ENCODE measurements at places on chromosomes 11 and 22.
A peak's percentile ranks its signal among the peaks of the same experiment; 100 is the strongest.

DNA sequence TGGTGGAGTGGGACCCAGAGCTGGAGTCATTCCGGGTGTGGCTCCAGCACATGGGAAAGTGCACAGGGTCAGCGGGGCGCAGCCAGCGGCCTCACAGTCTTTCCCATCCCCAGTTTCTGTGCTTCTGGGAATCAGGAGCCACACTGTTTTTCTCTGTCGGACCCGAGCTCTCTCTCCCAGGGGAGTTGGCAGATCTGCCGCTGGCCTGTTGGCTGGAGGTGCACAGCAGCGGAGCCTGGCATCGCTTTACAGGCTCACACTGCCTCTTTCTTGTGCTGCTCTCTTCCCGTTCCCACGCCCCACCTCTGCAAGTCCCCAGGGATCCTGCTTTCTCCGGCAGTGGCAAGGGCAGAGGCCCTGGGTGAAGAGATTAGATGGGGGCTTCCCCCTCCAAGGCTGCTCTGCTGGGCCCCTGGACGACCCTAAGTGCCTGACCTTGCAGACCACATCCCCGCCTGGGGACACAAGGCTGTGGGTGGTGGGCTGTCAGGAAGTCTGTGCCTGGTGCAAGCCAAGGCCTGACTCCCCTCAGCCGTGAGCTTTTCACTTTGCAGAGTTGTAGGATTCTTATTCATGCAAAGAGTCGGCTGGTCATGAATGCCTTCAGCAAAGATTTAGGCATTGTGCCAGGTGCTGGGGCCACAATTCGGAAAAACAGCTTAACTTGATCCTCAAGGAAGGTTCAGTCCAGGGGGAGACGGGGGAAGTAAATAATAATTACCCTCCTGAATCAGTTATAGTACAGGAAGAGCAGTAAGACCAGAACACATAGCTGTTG is 116.3 kb downstream of the TIMP3 start:
- DNase-seq: no peak

DNA sequence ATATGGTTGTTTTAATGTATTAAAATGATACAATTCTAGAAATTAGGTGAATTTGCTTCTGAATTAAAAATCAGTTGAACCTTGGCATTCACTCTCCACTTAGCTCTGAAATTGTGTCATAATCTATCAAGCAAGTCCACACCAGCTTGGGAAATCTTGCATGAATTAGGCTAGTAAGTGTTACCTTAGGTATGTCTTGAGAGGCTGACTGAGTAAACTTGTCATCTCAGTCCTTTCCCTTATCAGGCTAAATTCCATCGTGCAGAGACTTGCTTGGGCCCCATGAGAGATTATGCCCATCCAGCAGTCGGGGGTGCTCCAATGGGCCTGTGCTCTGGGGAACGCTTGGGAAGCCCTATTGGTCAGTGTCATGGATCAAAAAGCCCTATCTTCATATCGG is 33.9 kb upstream of the ST14 start:
- DNase-seq: no peak

DNA sequence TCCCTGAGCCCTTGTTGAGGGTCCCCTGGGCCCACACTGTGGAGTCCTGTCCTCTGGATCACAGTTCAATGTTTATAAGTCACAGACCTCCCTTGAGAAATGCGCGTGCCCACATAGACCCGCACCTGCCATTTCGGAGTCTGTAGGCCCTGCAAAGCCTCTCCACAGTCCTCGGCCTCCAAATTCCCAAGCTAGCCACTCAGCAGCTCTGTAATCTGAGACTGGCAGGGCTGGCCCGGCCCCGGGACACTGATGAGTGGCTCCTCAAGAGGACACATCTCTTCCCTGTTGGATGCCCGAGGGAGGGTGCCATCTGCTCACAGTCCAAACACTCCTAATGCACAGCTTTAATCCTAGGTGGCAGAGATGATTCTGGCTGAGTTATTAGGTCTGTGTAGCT is 39.1 kb downstream of the B3GAT1 start:
- no peak for DNase-seq

DNA sequence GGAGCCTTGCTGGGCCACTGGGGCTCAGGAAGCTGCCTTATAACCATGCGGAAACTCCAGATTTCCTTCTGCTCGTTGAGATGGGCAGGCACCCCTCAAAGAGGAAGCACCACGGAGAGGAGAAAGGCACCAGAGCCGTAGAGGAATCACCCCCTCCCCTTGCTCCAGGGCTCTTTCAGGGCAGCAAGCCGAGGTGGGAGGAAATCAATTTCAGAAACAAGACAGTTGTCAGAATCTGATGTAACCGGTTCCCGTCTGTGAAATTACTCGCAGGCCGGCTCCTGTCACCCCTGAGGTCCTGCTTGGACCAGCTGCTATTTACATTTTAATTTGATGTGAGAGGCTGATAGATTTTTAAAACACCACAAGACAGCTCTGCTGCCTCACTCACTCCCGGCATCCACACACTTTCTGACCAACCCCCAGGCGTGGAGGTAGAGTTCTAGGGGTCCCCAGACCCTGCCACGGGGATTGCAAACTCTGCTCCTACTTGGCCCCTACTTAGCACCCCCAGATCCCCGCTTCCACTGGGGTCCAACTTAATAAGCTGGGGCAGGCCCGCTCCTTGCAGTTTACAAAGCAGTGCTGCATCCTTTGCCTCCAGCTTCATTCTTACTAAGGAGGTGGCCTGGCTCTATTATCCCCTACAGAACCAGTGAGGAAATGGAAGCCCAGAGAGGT is 162.5 kb downstream of the CEP164 start:
- no peak for DNase-seq

- DNase-seq: no peak
These were observed 30.9 kb downstream of the PHF21A start for GRCh38 chr11:46090375-46090774.

DNA sequence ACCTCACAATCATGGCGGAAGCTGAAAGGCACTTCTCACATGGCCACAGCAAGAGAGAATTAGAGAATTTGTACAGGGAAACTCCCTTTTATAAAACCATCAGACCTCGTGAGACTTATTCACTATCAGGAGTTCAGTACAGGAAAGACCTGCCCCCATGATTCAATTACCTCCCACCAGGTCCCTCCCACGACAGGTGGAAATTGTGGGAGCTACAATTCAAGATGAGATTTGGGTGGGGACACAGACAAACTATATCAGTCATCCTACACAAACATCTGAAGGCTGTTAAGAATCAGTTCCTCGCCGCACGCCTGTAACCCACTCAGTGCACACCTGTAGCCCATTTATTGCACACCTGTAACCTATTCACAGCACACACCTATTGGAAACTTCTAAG is 39.8 kb downstream of the CHST1 start:
- no peak for DNase-seq

DNA sequence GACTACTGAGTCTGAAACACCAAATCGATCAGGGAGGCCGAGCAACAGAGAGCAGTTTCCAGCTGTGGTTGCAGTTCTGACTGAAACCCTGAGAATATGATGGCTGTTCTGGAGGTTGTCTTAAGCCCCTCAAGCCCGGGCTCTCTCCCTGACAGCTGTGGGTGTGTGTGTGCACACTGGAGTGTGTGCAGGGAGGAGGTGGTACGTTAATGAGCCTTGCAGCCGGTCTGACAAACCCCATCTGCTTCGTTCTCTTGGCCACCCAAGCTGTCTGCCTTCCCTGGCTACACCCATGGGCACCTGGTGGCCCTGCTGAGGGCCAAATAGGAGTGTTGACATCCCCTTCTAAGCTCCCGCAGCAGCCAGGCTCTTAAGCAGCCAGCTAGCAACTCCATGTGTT is 189.8 kb downstream of the KIRREL3 start:
- DNase-seq: no peak

- no peak for DNase-seq
These were observed 32.3 kb downstream of the BID start for GRCh38 chr22:17741866-17742526.

DNA sequence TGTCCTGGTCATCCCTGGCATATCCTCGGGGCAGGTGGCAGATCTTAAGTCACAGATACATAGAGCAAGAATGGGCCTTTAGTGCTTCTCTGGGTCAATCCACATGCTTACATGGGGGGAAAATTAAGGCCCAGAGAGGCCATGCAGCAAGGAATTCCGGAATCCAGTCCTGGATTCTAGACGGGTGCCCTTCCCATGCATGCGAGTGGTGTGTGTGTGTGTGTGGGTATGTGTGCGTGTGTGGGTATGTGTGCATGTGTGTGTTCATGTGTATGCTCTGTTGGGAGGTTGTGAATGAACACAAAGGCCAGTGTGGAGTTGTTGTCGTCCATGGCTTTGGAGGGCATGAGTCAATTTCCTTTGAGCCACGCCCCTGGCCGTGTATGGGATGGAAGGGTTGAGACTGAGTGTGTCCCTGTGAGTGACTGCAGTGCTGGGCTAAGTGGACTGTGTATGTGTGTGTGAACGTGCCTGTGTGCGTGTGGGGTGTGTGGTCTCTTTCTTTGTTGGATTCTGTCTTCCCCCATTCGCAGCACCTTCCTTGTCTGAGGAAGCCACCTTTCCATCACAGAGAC is 33.4 kb upstream of the EIF3D start:
- DNase-seq: no peak

DNA sequence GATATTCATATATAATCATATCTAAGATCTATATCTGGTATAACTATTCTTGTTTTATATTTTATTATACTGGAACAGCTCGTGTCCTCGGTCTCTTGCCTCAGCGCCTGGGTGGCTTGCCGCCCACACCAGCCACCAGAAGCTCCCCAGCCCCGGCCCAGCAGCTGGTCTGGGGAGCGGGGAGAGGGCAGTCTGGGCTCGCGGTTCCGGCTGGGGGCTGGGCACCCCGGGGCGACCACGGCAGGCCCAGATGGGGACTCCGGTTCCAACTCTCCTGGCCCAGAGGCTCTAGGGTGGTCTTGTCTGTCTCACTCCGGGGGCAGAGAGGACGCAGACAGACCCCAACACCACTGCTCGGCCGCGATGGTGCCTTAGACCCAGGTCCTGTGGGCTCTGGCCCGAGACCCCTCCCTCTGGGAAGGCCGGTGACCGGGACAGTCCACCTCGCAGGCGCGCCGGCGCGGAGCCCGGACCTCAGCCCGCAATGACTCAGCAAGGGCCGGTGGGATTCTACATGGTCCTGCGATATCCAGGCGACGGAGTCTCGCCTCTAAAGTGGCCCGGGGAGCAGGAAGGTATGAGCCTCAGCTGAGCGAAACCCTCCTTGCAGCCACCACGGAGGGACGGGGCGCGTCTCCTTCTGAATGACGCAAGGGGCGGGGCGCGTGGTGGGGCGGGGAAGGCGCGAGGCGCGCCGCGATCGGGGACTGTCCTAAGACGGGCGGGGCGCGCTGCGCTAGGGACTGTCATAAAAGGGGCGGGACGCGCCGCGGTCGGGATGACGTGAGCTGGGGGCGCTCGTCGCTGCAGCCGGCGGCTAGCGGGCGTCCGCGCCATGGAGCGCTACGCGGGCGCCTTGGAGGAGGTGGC is at the start of gene DGCR6:
DGCR6 (plus strand) TSS at position 781 of the 870 bp plus-strand sequence; CDS start at position 836, 55 bp downstream.
- no peak for DNase-seq

DNA sequence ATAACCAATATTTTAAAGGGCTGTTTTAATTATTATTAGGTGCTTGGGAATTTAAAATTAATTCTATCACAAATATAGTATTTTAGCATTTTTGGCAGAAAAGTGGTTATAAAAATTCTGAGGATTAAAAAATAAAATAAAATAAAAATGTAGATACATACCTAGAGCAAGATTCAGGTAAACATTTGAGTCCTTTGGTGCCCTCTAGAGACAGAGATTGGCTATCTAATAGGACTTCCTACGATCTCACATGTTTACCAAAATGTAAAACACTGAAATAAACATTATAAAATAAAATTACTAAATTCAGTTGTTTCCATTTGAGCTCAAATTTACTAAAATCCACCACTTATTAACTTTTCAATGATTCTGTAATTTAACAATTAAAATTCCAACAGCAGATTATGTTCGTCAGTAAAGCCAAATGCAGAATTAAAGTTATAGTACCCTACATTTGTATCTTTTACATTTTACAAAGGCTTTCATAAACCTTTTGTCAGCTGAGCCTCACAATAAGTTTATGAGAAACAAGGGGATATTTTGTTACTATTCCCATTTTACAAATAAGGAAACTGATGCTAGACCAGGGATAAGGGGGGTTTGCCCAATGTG is 27.7 kb downstream of the SLC36A4 start:
- DNase-seq: no peak

- DNase-seq: no peak
These were observed 16.1 kb downstream of the XRRA1 start for GRCh38 chr11:74932797-74933196.

- no peak for DNase-seq
These were observed 12.1 kb downstream of the EED start for GRCh38 chr11:86256608-86257007.

GRCh38 chr22:31148953-31149627 is 8.8 kb upstream of the PLA2G3 start:
- peak; percentile 59 for DNase-seq

GRCh38 chr22:49046546-49047361 is 780.9 kb downstream of the BRD1 start:
- peak; percentile 73 for DNase-seq

DNA sequence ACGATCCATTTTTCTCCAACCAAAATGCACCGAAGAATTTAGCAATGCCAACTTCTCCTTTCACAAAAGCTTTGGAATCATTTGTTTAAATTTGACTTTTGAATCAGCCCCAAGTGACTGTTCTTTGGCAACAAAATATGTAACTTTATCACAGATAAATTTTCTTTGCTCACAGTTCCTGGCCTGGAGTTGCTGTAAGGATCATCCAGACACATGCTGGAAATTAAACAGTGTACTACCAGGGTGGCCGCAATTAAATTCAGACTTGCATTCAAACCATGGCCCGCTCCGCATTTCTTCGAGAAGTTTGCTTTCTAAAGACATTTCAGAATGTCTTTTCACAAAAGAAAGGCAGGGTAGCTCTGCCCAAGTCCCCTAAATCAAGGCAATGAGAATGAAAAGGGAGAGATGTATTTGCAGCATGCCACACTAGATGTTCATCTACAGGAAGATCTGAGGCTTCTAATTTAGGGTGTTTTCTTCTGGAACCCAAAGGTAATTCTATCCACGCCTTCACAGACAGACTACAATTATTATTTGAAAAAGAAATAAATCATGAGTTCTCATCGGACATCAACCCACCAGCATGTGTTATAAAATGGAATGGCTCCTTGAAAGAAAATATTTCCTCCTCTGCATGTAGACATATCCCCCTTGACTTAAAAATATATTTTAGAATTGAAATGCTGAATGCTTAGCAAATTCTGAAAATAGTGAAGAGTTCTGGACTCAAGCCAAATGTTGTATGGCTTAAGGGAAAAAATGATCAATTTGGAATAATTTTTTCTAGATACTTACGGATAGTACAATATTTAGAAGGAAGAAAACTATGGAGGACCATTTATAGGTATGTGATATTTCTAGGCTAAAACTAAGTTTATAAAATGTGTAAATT is 189.7 kb upstream of the BLID start:
- no peak for DNase-seq

DNA sequence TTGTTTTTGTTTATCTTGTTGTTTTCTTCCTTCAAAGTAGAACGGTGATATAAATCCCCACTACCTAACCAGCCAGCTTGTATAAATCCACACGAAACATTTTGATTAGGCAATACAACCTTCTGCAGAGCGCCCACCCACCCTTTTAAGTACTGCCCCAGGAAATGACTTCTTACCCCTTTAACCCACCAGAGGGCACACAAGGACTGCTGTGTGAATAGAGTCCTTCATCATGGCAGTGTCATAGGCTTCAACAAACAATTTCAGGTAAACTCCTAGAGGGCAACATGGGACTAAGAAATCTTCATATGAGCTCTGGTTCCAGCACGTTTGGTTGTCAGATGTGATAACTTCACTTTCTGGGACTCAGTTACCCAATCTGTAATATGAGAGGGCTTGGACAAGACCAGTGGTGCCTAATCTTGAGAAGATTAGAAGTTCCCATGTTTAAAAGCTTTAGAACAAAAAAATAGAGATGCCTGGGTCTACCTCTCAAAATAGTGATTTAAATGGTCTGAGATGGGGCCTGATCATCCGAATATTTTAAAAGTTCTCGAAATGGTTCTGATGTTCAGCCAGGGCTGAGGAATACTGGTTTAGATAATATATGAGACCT is 56.1 kb downstream of the PIWIL4 start:
- peak; percentile 59 for DNase-seq

Data from neural crest cell (in vitro differentiated cells).